Uterine smooth muscle cell (primary cell): ENCODE measurements at places on chromosomes 3 and 15. TPM values are rescaled to one million over a fixed set of nuclear protein-coding genes. Genes with fewer than 3 reads are reported as not detected.

Gene SNTN
- total RNA-seq = not detected in 2 replicates

Gene STRIT1
- total RNA-seq = not detected in 2 replicates

Gene CLN6
- total RNA-seq = 11.2 and 21.8 TPM in 2 replicates

Gene SI
- total RNA-seq = not detected in 2 replicates
